Stimulated activated CD4-positive, alpha-beta T cell treated with anti-CD3 and anti-CD28 coated beads, TNF-alpha, amount 100 ng/mL, for 48 hours (primary cell): ENCODE measurements at places on chromosomes 4 and X.

- no peak for DNase-seq
Measured at GRCh38 chr4:30866907-30867306, 146.7 kb downstream of the PCDH7 start.

DNA sequence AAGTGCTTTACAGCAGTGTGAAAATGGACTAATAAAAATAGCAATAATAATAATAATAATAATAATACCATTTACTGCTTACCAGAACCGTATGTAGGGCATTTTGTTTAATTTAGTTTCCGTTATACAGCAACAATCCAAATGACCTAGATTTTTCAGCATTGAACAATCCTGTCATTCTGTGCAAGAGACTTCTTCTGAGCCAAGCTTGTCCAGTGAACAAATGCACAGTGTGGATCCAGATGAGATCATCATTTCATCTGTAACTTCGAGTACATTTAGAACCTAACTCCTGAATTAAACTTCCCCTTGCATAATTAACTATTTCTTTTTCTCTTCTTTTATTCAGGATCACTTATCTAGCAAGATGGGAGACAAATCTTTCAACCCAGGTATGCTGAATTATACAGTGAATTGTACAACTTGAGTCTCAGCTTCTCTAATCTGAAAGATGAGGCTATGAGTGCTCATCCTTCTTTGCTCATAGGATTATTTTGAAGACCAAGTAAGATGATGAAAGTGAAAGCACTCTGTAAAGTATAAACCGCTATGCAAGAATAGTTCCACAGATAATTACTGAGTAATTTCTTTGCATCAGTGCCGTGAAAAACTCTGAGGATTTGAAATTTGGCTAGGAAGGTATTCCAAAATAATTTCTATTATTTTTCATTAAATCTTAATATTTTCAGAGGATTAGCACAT is 6.6 kb downstream of the CLNK start:
- DNase-seq, result no peak

DNA sequence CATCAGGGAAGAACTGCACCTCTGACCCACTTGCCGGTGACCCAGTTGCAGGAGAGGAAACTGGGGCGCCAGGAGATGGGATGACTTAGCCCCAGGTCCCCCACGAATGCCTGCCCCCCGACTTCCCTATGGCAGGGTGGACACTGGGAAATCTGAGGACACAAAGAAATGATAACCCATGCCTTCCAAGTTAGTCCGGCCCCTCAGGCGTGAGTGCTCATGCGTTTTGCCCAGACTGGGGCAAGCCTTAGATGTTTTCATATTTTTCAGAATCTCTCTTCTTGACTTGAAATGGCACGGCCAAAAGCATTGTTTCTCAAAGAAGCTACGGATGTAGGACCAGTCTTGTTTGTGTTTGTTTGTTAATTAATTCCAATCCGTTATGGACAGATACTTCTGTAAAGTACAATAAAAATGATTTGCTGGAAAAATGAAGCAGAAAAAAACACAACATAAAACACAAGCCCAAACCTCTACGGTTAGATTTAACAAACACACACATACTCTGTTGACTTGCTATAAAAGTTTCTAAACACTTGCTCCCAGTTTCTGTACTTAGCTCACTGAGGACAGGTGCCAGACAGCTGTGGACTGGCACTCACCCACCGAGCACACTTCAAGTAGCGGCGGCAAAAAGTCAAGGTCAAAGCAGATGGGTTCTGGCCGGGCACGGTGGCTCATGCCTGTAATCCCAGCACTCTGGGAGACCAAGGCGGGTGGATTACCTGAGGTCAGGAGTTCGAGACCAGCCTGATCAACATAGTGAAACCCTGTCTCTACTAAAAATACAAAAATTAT is 341.5 kb downstream of the BCOR start:
- DNase-seq, result no peak

GRCh38 chr4:150600812-150601445 is 19.0 kb downstream of the MAB21L2 start:
- no peak for DNase-seq

- DNase-seq, result no peak
Measured at GRCh38 chrX:27608671-27609070, 18.5 kb downstream of the DCAF8L2 start.

GRCh38 chr4:17515445-17516407 is 761 bp downstream of the CLRN2 start:
- DNase-seq, result no peak

- DNase-seq, result no peak
Measured at GRCh38 chr4:19689511-19689910, 562.2 kb upstream of the SLIT2 start.

GRCh38 chrX:146754268-146754667 is 55.3 kb upstream of the CXorf51B start:
- DNase-seq, result no peak

DNA sequence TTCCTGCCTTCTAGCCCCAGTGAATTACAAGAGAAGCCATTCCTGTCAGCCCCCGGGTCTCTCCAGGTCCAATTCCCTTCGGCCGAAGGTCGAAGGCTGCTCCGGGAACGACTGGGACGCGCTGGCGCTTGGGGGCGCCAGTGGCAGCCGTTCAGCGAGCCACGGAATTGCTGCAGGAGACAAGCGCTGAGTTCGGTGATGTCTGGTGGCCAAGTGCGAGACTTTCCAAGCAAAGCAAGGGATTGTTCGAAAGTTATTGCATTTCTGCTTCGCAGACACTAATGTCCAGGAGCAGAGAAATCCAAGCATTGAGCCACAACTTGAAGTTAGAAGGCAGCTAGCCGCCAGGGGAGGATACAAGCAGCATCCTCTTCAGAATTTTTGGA is 1.1 kb upstream of the DKK2 start:
- DNase-seq, result no peak

- DNase-seq, result no peak
Measured at GRCh38 chr4:88570001-88570400, 22.3 kb upstream of the HERC3 start.

GRCh38 chrX:13898603-13899002 is 81.7 kb upstream of the GPM6B start:
- no peak for DNase-seq

DNA sequence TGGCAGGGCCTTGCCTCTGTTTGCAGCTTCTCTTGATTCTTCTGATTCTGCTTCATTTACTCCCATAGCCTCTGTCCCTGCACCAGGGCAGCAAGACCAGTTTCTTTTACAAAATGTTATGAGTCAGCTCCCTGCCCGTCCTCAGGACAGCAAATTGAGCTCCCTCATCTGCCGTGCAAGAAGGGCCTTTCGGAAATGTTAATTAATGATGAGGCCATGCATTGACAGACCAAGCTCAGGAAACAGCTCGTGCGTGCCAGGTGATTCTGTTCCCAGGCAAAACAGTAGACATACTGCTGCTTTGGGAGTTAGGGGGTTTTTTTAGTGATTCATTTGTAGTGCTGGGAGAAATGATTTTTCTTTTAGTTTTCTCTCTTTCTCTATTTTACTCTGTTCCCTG is 231.7 kb downstream of the FBXW7 start:
- DNase-seq, result no peak

DNA sequence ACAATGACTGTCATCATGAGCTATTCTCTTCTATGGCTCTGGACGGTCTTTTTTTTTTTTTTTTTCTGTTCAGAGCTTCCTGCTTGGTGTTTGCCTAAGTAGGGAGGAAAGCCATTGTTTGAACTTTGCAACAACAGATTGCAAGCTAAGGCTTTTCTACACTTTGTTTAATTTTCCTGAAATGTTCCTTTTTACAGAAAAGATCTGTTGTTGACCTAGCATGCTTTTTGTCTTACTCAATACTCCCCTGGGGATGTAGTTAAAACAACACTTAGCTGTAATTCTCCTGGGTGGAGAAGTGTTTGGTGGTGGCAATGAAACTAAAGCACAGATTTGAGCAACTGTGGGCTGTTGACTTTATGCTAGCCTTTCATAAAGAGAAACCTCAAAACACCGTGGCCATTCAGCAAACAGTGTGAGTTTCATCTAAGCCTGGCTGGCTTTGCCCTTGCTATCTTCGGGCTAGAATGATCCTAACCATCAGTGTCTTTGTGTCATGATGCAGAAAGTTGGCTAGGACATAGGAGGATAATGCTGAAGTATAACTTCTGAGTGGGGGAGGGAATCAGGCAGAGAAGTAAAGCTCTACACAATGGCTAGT is 110.5 kb downstream of the ANXA3 start:
- no peak for DNase-seq

GRCh38 chrX:1291110-1291740 is 22.6 kb downstream of the CSF2RA start:
- no peak for DNase-seq

GRCh38 chr4:73723928-73724327 is 16.4 kb upstream of the CXCL8 start:
- DNase-seq, result no peak

DNA sequence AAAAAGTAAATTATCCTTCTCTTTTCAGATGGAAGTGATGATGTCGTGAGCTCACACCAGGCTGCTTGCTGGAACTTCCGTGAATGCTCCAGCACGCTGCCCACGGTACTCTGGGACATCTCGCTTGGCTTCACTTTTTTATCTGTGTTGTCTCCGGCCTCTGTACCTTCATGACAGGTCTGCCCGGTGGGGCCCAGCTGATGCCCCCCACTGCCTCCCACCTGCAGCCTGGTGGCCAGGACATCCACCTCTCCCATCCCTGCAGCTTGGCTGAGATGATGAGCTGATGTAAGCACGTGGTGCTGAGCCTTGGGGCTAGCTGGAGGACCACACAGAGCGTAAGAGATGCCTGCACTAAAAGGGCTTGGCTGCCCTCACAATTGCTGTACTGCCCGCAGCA is 59.0 kb upstream of the HELT start:
- no peak for DNase-seq

DNA sequence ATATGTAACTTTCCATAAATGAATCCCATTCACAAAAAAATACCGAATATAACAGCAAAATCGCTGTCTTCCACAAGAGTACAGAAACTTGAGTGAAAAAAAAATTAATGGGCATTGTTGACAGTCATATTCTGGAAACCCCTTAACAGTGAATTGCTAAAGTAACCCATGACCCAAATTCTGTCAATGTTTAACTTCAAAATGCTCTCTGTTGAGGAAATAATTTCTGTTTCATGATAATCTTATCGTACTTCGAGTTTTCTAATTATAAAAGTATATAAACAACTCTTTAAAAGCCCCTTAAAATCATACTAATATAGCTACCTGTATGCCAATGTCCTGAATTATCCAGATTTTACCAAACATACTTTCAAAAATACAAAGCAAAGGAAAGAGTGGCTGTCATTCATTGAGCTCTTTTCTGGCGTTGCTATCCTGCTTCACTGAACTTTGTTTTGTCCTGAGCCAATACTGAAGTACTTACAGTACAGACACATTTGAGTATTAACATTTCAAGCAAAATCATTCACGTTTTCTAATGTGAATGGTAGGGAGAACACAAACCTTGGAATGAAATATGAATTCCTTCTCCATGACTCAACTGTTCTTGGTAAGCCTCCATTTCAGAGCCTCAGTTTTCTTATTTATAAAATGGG is 2.4 kb downstream of the XAGE3 start:
- no peak for DNase-seq

DNA sequence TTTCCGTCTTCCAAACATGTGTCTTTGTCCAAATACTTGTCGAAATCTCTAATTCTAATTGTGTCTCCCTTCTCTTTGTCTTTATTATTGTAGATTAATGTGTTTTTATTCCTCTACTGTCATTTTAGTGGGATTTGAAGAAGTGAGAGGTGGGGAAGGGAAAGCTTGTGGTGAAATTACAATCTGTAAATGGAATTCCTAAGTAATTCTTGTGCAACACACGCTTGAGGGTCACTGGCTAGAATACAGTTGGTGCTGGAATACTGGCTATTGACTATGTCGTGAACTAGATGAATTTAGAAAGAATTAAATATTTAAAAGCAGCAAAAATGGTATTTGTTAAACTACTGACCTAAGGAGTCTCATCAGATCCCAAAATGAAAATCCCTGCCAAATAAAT is 10.7 kb upstream of the FNIP2 start:
- DNase-seq, result no peak

- DNase-seq, result no peak
Measured at GRCh38 chr4:184255871-184256642, 38.4 kb upstream of the ENPP6 start.

- no peak for DNase-seq
Measured at GRCh38 chr4:31328932-31329331, 608.8 kb downstream of the PCDH7 start.

DNA sequence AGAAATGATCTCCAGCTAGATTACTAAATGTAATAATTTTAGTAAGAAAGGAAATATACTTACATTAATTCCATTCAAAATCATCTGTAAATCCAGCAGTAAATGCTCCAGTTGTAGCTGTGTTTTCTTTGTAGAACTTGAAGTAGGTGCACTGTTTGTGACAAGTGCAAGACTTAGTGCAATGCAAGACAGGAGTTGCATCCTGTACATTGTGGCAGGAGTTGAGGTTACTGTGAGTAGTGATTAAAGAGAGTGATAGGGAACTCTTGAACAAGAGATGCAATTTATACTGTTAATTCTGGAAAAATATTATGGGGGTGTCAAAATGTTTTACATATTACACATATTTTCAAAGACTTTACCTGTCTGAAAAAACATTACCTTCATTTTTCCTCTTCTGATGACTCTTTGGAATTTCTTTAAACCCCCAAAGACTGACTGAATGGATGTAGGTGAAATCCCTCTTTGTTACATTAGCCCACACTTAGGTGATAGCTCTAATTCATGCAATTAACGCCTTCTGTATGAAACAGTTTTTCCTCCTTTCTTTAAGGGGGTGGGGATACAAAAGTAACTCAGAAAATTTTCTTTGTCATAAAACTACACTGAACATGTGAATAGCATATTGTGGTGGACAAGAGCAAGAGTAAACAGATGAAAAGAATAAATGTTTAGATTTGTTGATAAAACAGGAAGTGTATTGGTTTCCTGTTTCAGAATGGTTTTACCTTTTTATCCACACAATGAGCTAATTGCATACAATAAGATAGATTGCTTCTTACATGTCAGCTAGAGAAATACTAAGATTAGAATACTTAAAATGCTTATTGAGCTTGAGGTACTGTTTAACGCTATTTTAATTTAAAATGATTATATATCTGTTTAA is at the start of gene IL2:
Gene IL2, minus strand, starts transcription at position 495 of the 886 bp plus-strand sequence. Its CDS starts 285 bp downstream, at position 210.
- no peak for DNase-seq

DNA sequence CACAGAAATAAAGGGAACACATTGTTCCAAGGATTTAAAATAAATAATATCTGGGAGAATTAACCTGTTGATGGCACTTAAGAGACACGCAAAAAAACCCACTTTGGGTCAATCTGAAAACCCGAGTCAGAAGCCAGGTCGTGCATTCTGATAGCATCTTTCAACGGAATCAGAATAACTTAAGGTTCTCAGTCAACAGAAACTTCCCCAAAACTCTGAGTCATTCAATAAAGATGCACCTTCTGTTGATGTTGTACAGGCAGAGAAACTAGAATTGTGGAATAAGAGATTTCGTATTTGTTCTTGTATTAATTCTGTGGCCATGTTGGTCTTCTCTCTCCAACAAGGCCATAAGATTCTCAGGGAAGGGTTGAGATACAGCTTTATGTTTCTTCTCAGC is 78.2 kb downstream of the MAOB start:
- DNase-seq, result no peak
